ENCODE measurements at places on chromosomes 4 and X.

- DNase-seq = no peak
Measured at GRCh38 chrX:150763810-150764209, 70.6 kb downstream of the MTMR1 start.

- no peak for DNase-seq
Measured at GRCh38 chrX:2541603-2542002, 40.8 kb upstream of the DHRSX start.

DNA sequence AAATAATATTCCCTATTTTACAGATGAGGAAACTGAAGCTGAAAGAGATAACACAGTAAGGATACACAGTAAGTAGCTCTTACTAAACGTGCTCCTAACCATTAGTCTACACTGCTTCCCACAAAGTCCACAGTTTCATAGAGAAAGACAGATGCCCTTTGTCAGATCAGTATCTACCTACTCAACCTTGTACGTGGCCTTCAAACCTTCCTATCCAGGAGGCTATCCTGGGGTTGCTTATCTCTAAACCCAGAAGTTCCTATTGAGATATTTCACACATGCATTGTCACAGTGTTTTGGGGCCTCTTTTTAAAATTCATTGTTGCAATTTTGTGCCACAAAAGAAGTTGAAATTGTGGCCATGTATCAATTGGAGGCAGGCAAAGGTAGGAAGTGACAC is 208.0 kb downstream of the ENOX2 start:
- no peak for DNase-seq

DNA sequence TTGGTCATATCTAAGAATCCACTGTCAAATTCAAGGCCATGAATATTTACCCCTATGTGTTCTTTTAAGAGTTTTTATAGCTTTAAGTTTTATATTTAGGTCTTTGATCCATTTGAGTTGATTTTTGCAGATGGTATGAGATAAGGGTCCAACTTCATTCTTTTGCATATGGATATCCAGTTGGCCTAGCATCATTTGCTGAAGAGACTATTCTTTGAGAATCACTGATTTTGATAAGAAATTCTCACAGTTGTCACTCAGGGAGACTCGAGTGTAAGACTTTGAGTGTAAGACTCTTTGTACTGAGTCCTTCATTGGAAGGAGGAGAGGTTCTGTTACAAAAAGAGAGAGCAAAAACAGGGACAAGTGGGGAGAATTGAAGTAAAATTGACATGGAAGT is 74.8 kb downstream of the CBLL2 start:
- no peak for DNase-seq

DNA sequence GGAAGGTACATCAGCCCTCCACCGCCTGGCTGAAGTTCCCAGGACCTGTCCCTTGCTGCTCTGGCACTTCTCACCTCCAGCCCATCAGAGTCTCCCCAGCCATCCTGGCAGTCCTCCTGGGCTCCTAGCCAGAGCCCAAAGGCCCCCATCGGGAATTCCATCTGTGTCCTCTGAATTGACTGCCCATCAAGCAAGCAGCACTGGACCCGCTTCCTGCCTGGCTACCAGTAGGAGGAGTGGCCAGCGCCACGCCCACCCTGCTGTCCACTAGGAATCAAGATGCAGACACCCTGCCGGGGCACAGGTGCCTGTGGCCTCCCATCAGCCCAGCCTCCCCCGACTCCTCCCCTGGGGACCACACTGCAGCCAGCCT is 47.2 kb downstream of the C4orf50 start:
- DNase-seq = no peak

DNA sequence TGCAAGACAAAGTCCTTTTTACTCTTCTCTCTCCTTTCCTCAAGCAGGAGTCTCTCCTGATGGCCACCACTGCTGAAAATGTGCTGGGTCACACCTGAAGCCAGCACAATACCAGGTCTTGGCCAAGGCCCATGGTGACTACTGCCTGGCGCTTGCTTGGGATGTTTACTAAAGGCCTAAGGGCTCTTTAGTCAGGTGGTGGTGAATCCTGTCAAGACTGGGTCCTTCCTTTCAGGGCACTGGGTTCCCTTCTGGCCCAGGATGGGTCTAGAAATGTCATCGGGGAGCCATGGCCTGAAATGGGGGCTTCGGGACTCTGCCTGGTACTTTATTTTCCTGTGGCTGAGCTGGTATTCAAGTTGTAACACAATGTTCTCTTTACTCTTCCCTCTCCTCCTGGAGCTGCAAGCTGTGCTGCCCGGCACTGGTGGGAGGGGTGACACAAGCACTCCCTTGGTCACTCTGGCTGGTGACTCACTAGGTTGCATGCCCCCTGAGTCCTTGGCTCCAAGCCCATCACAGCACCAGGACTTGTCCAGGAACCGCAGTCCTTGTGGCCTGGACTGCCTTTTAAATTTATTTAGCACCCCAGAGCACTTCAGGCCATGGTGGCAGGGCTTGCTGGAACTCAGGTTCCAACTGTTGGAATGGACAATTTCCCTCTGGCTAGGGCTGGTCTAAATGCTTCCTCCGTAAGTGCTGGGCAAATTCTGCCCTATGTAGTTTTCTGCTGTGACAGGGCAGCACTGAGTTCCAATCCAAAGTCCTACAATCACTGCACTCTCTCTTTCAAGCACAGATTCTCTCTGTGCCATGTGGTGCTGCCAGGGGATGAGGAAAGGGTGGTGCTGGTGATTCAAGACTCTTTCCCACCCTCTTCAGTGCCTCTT is 11.3 kb downstream of the ARL13A start:
- no peak for DNase-seq

- no peak for DNase-seq
Measured at GRCh38 chr4:152171556-152171955, 364.3 kb downstream of the FBXW7 start.

GRCh38 chr4:132513491-132513890 is 635.6 kb upstream of the PCDH10 start:
- no peak for DNase-seq

DNA sequence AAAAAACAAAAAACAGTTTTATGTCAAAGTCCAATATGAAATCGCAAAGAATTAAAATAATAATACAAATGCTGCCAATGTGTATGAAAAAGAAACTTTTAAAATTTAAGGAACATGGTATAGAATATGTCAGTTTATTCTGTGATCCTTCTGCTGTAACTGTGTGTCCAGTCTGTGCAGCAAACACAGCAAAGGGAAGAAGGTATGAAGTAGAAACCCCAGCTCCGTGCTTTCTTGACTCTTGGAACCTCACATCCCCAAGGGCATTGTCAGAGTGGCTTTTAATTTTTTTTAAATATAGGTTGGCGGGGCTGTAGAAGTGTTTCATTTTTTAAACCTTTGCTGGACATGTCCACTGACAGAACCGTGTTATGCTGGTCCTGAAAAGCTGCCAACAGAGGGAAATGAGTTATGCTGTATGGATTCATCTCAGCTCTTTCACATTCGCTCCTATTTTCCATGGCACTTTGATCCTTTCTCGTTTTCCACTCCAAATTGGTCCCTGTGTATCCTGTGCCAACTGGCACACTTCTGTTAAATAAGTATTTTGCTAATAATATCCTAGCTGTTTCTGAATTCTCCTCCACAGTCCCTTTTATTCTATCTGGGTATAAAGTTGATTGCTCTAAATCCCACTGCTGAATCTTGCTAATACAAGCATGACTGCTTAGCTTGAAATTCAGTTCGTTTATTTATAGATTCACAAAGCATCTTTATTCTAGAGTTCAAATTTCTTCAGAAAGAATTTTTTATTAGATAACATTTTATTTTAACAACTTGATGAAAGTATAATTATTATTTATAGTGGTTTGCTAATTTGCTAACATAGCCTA is 127.0 kb upstream of the DDIT4L start:
- no peak for DNase-seq

- DNase-seq = no peak
Measured at GRCh38 chr4:18042754-18043153, 21.2 kb upstream of the LCORL start.

GRCh38 chr4:17884063-17884462 is 73.3 kb downstream of the NCAPG start:
- no peak for DNase-seq

GRCh38 chr4:6184169-6184568 is 16.2 kb downstream of the JAKMIP1 start:
- DNase-seq = no peak

- DNase-seq = no peak
Measured at GRCh38 chr4:67615119-67615518, 56.6 kb downstream of the STAP1 start.

- no peak for DNase-seq
Measured at GRCh38 chr4:88802138-88802537, 104.5 kb upstream of the NAP1L5 start.

GRCh38 chr4:129403848-129404247 is 307.9 kb downstream of the C4orf33 start:
- DNase-seq = no peak

DNA sequence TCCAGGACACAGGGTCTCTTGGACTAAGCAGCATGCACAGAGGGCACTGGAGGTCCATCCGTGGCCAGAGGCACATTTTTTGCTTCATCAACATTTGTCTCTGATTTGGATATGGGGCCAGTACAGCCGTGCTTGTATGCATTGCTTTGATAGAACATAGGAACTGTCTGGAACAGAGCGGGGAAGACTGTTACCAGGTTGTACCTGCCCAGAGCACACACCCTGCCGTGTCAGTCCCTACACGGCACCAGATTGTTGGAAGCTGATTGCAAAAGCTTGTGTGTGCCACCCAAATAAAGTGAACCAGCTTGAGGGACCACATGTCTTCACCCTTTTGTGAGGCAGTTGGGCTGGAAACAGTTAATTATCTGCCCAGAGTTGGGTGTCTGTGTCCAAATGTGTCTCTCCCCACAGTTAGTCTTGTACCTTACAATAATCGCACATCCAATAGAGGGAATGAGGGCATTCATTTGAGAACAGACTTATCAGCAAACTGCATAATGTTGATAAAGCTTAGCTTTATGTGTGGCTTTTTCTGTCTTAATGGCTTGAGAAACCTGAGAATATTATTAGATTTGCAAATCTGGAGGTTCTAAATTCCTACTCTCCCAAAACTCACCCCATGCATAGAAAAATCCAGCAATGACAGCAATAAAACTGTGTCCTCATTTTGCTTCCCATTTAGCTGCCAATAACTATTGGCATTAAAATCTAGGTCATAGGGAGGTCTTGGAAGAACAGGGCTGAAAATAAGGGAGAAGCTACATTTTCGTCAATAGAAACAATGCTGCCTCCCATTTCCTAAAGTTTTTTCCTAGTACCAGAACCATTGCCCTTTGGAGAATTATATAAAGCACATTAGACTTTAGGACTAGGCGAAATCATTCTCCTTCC is 21.2 kb downstream of the KLF3 start:
- DNase-seq = no peak

DNA sequence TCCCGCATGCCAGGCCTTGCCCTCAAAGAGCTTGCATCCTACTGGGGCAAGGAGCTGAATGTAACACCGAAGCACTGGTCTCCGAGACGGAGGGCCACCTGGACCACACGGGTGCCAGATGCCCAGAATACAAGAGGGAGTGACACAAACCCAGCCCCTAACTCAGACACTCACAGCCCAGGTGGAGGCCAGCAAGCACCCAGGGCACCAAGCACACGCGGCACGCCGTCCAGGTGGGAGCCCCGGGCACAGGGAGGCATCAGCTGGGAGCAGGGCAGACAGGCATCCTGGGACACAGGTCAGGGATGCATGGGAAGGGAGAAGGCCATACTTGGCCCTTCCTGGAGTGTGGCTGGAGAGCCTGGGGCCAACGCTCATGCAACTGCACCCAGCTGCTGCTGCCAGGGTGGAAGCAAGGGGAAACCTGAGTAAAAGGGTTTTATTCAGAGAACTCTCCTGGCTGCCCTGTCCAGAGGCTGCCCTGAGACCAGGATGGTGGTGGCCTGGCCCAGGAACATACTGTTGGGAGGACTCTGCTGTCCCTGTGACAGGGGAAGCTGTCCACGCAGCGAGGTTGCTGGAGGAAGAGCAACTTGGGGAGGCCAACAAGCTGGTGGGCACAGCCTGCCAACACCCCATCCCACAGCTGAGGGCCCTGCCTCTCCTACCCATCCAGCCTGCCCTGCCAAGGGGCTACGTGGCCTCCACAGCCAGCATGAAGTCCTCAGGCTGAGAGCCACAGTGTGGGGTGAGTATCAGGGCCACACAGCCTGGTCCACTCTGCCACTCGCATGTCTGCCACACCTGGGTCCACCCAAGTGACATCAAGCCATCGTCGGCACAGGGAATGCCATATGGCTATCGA is 22.2 kb upstream of the PPP2R2C start:
- no peak for DNase-seq

DNA sequence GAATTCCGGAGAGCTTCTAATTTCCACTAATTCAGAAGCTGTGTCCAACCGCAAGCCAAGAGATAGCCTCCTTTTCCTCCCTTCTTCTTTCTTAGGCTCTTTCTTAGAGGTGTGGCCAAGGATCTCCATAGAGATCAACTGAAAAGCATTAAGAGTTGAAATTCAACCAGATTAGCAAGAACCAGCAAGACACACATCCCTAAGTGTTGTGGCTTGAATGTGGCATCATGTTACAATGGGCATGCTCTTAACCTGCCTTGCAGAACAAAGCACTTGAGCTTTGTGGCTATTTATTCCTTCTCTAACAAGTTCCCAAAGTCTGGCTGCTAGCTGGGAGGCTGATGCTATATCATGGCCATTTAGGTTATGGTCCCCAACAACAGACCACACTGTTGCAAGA is 10.4 kb downstream of the ANOS1 start:
- DNase-seq = no peak

DNA sequence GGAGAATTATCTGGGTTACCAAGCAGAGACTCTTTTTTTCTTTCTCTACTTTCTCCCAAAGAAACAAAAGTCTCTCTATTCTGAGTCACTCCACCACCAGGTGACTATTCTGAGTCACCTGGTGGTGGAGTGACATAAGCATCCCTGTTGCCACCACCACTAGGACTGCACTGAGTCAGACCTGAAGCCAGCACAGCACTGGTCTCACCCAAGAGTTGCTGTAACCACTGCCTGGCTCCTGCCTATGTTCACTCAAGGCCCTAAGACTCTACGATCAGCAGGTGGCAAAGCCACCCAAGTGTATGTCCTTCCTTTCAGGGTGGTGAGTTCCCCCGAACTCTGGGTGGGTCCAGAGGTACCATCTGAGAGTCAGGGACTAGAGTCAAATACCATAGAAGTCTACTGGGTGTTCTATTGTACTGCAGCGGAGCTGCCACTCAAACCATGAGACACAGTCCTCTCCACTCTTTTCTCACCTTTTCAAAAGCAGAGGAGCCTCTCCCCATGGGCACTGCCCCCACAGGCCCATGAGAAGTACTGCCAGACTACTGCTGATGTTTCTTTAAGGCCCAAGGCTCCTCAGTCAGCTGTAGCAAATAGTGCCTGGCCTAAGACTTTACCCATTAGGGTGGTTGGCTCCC is 209.6 kb upstream of the IRS4 start:
- DNase-seq = no peak

DNA sequence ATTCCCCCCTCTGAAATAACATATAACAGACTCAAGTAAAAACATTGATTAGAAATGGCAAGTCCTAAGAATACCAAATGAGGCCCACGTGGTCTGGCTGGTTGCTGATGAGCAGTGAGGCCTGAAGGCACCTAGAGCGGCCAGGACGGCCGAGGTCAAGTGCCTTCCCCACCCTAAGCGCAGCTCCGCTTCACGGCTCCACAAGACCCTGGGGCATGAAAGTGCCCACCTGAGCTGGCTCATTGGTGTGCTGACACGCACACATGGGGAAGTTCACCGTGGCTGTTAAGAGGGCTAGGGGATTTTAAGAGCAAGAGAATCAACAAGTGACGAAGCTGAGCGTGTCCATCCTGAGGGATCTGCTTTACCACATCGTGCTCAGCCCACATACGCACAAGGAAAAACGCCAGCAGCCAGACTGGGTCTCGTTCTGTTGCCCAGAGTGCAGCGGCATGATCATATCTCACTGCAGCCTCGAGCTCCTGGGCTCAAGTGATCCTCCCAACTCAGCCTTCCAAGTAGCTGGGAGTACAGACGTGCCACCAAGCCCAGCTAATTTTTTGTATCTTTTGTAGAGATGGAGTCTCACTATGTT is 22.4 kb downstream of the DCTD start:
- no peak for DNase-seq

Data from stimulated activated CD4-positive, alpha-beta T cell treated with anti-CD3 and anti-CD28 coated beads, TNF-alpha, amount 100 ng/mL, for 24 hours (primary cell).